Activated CD4-positive, alpha-beta T cell treated with anti-CD3 and anti-CD28 coated beads, Interleukin-2, amount 50 U/mL, for 48 hours (primary cell): ENCODE measurements at places on chromosomes 3 and 15.

- no peak for DNase-seq
These were observed 437.3 kb downstream of the TBL1XR1 start for GRCh38 chr3:176759815-176760506.

DNA sequence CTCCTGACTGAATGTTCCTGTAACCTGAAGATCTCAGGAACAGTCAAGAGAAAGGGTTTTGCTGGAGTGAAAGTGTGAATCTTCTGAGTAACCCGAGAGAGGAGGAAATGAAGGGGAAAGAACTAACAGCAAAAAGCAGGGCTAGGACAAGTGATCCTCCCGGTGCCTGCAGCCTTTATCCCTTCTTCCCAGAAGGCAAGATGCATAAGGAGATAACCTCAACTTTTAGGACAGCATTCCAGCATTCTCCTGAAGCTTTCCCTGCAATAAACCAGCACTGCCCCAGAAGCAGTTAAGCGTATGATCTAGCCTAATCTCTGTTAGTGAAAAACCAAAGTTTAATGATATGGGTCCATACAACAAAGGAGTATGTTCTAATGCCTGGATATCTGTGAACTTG is 298.8 kb downstream of the MEX3B start:
- DNase-seq: no peak

DNA sequence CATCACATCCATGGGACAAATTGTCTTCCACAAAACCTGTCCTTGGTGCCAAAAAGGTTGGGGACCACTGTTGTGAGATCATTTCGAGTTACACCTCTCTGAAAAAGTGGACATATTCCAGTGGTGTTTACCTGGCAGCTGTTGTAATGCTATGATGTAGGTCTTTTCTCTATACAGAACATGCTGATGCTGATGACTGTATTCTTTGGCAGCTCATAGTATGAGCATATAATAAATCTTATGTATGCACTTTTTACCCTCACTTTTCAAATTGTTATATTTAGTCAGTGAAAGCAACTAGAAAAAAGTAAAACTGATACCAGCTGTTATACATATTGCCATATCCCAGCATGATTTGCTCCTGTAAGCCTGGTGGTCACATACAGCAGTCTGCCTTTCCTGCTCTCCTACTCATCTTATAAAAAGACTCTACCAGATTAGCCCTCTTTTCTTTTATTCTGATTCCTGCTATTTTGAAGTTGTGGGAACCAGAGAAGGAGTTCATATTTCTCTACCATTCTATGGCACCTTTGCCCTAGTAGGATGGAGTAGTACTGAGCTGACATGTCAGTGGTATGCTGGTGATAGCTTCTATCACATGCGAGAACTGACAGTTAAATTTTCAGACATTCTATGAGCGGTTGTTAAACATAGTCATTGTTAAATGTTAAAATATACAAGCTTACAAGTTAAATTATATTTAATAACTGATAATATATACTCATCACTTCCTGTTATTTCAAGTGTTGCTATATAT is 128.7 kb downstream of the FNDC3B start:
- no peak for DNase-seq

DNA sequence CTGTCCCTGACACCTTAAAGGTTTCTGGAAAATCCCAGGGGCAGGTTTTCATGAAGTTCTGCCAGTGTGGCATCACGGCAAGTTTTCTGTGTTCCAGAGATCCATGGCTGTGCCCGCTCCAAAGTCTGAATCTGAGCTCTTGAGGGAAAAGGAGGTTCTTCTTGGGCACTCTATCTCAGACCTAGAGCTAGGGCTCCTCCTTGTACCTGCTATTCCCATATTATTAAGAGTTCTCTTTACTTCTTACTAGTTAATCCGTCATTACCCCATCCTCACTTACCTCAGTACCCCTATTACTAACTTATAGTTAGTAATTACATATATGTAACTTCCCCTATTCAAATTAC is 5.9 kb upstream of the TRA2B start:
- DNase-seq: no peak

- no peak for DNase-seq
These were observed 286.8 kb upstream of the UMPS start for GRCh38 chr3:124443446-124443845.

GRCh38 chr3:125322166-125322565 is 53.0 kb downstream of the ZNF148 start:
- DNase-seq: no peak

DNA sequence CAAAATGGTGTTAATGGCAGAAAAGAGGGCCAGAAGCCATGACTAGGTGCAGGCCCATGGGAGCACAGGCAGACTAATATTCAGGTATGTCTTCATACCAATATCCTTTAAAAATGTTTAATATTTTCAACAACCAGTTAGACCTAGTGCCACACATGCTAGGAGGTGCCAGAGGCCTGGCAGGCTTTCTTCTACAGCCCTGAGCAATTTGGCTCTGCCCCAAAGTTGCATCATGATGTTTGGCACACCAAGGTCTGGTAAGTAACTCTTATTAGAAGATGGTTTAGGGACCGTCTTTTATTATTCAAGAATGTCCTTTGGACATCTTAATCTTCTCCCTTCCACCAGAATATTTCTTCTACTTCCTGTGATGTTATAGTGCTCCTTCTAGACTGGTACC is 34.8 kb downstream of the MITF start:
- no peak for DNase-seq

GRCh38 chr15:45759936-45760335 is 125.1 kb downstream of the SQOR start:
- no peak for DNase-seq

GRCh38 chr3:88408935-88409334 is 259.2 kb downstream of the C3orf38 start:
- no peak for DNase-seq

DNA sequence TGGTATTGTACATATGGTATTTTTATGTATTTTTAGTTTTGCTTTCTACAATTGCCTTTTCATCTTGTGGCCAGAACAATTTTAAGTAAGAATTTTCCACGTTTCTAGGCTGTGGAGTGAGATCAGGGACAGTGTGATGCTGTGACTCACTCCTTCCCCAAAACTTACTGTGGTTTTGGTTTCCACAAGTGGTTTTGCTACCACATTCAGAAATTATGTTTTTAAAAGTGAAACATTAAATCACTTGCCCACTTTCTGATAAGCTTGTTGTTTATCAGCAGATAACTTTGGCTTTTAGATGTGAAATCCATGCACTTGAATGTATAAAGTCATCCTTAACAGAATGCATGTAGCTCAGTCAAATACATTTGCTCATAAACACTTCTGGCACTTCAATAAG is 192.2 kb upstream of the THRB start:
- DNase-seq: no peak

DNA sequence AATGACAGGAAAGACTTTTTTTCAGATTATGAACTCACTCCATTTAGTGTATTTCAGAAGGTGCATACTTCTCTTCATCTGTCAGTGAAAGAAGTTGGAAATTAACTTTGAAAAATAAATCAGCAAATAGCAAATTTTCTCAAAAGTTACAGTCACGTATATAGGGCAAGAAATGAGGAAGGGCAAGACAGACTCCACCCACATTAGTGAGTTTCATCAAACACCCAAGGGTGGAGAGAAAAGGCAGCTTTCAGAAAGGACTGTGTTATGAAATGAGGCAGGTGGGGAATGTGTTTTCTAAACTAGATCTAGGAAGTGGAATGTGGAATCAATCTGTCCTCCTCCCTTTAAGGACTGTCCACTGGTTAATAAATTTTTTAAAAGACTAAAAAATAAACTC is 2.9 kb downstream of the SLC22A13 start:
- DNase-seq: no peak

DNA sequence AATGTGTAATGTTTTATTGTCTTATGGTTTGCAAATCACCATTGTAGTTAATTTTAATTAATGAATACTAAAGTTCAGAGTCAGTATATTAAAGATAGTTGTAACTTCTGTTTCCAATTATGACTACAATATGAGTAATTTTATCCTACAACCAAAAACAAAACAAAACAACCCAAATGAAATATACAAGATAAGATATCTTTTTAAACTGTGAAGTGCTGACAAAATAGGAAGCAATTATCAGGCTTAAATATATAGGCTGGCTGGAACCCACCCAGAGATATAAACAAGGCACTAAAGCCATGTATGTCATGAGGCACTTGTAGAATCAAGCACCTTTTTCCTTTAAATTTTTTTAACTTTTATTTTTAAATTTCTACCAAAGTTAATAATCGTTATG is 108.6 kb upstream of the LRRFIP2 start:
- no peak for DNase-seq

GRCh38 chr15:80789796-80790195 is 10.6 kb downstream of the CEMIP start:
- no peak for DNase-seq

DNA sequence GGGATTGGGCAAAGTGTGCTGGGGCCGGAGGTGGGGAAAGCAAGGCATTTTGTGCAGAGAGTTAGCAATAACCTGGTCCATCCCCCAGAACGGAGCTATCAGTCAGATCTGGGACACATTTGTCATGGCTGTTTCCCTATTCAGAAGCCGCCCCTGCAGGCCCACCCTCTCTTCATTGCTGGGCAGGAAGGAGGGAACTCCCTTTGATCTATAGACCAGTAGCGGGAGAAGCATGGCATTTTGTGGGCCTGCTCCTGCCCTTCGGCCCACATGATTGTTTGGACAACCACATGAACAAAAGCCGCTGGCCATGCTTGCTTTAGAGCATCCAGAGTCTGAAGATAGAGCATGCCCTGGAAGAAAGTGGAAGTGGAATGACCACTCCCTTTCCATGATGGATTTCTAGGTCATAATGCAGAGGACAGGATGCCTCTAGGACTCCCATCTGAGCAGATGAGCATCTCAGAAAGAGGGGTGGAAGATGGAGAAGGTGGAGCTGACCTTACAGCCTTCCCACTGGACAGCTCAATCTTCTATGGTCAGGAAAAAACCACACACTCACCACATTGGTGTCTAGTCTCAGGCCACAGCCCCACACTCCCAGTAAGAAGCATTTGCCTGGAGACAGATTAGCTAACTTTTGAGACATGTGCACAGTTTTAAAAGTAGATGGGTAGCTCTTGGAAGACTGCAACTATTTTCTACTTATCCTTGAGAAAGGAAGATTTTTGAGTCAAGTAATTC is 11.9 kb upstream of the LRTM1 start:
- DNase-seq: no peak

- DNase-seq: no peak
These were observed 9.7 kb upstream of the FBXL22 start for GRCh38 chr15:63587527-63587926.

DNA sequence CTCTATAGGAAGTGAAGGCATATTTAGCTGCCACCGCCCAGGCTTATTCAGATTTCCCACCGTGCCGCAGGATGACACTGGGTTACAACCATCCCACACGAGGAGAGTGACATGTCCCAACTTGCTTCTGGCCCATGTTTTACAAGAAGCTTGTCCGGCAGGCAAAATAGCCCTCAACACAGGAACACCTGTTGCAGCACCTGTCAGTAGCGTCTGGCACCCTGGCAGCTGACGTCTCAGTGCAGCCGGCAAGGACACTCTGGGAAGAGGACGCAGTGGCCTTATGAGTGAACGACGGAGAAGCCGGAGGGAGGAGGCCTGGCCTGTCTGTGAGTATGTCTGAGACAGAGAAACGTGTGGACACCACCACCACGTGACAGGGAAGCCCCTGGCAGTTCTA is 32.1 kb downstream of the FAM174B start:
- DNase-seq: no peak

- DNase-seq: no peak
These were observed 29.0 kb downstream of the ACSBG1 start for GRCh38 chr15:78205337-78205736.

DNA sequence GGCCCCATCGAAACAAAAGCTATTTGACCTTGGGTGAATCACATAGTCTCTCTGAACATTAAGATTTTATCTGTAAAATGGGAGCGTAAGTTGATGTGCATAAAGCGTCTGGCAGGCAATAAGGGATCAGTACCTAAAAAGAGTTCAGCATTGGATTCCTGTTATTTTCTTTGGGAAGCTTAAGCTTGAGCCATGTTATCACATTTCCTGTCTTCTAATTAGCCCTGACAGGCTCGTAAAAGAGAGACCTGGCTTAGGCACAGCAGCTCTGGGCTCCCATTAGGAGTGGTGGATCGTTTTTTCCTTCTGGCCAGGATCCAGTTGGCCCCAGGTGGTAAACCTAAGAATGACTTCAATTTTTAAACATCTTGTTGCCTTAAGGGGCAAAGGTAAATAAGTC is 26.0 kb upstream of the CA12 start:
- no peak for DNase-seq

DNA sequence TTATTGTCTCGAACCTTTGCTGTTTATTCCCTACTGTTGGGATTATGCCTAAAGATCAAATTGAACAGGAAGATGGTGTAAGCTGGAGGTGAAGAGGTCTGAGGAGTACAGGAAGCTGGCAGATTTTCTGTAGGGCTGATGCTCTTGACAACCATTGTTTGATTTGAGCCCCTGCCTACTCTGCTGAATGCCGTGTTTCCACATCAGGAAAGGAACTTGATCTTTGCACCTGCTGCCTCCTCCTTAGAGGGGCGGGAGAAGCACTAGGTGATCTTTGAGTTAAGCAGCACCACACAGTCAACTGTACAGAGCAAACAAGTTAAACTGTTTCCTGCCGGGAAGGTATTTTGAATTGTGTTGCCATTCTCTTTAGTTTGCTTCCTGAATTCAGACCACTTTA is 364.6 kb upstream of the EPHA6 start:
- DNase-seq: no peak
